CD4-positive, alpha-beta T cell treated with Interferon alpha-2 for 1 hour (primary cell): ENCODE measurements at places on chromosomes 12 and 14.

GRCh38 chr14:50835280-50835679 lies 4.3 kb upstream of the NIN start:
- peak; percentile 52 for DNase-seq

DNA sequence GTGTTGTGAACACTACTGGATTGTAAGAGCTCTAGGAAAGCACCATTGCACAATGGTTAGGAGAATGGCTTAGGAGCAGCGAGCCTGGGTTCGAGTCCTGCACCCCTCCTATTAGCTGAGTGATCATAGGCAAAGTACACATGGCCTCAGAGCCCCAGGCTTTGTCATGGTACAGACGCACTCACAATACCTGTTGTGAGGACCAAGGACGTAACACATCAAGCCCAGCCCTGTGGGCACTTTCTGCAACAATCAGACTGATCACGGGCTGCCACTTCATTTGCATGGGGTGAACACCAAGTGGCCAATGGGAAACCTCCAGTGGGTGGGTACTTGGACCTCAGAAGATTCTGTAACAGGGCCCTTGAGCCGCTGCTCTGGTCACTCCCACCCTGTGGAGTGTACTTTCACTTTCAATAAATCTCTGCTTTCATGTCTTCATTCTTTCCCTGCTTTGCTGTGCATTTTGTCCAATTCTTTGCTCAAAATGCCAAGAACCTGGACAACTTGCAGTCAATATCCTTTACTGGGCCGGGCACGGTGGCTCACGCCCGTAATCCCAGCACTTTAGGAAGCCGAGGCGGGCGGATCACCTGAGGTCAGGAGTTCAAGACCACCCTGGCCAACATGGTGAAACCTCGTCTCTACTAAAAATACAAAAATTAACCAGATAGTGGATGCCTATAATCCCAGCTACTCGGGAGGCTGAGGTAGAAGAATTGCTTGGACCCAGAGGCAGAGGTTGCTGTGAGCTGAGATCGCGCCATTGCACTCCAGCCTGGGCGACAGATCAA lies 28.2 kb downstream of the GLRX5 start:
- no peak for DNase-seq

DNA sequence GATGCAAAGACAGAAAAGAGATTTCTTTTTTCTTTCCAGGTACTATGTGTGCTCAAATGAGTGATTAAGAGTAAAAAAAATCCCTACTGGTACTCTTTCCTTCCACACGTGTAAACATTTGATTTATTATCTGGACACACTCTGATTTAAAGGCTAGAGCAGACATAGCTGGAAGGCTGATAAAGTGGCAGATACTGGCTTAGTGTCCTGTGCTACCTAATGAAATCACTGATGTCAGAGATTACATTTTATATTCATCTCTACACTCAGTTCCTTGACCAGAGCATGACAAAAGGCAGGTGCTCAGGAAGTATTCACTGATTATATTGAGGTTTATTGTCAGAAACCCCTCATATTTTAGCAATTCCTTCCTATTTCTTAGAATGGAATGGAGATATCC lies 136.6 kb upstream of the SLC38A2 start:
- no peak for DNase-seq

- peak; percentile 24 for DNase-seq
Measured at GRCh38 chr14:73591690-73592449, at the start of gene ACOT4. ACOT4 (plus strand) TSS chr14:73591873; CDS start chr14:73591960, 87 bp downstream.

- peak; percentile 77 for DNase-seq
Measured at GRCh38 chr12:89863493-89863938, 154.9 kb upstream of the ATP2B1 start.

- DNase-seq: no peak
Measured at GRCh38 chr12:13374793-13375192, 178.3 kb downstream of the EMP1 start.

- DNase-seq: no peak
Measured at GRCh38 chr14:23442721-23443356, 7.4 kb upstream of the MYH7 start.

- peak; percentile 72 for DNase-seq
Measured at GRCh38 chr12:52351196-52352059, 15.9 kb downstream of the KRT85 start.

- DNase-seq: no peak
Measured at GRCh38 chr14:74582910-74583581, 29.0 kb downstream of the LTBP2 start.
